ENCODE measurements at places on chromosomes 5 and 9.
A peak's percentile ranks its signal among the peaks of the same experiment; 100 is the strongest.

DNA sequence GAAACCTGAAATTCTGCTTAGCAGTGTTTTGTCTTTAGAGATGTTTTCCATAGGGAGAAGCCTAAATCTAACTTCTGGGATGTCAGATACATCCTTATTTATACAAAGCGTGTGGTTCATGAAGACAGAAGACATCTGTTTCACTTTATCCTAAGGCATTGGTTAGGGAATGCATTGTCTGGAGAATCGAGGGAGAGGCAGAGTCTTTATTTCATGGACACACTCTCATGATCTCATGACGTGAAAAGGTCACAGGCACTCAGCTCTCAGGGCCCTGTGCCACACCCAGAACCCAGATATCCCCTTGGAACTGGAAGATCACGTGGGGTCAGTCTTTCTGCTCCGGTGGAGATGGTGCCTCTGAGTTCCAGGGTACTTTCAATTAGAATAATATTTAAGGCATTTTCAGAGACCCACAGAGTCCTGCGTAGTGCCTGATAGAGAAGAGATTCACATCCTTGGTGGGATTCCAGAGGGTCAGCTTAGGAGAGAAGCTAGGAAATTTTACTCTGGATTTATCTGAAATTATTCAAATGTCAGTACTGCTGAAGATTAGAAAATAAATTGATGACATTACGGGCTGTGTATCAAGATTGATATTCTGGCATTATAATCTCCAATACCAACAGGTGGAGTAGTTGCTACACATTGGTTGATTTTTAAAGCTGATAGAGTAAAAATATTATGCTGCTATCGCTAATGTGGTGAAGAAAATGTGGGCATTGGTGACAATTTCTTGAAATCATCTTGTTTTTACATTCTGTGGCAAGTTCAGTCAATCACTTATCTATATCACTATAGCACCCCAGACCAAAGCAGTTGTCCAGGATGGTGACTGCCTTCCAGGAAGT, 378.3 kb downstream of the MTRR start:
- no peak for DNase-seq

GRCh38 chr9:16787724-16788123, 82.7 kb downstream of the BNC2 start:
- DNase-seq = no peak

GRCh38 chr5:127583866-127584265, 65.0 kb upstream of the CTXN3 start:
- DNase-seq = no peak

DNA sequence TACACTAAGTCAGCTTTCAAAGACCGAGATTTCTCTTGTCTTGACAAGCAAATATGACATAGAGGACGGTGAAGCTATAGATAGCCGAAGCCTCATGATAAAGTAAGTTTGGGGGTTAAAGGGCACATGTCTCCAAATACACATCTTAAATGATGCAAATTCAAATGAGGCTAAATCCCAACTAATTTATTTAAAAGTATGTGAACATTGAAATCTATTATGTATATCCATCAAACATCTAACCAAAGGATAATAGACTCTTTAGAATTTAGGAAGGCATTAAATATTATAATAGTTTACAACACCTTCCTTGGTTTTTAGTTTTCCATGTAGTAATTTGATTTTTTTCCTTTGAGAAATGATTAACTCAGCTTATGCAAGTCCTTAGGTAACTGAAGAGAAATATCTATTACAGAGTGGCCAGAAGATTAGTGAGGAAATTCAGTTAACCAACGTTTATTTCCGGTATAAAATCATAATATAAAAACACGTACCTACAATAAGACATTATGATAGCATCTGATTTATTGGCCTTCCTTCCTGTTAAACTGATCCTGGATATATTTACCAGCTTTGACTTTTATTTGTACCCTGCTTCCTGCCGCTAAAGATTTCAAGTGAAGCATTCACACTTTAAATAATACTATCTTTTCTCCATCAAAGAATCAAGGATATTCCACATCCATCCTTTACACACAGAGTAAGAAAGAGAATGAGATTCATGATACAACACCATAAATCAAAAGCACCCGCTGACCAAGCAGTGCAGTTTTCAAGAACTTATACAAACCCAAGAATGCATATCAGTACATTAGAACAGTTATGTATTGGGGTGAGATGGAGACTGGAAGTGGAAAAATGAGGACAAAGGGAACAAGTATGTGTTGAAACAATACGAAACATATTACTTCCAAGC, 31.9 kb upstream of the F2R start:
- DNase-seq = no peak

- DNase-seq = no peak
Observed at GRCh38 chr5:137071526-137071925, 427.6 kb downstream of the SPOCK1 start.

DNA sequence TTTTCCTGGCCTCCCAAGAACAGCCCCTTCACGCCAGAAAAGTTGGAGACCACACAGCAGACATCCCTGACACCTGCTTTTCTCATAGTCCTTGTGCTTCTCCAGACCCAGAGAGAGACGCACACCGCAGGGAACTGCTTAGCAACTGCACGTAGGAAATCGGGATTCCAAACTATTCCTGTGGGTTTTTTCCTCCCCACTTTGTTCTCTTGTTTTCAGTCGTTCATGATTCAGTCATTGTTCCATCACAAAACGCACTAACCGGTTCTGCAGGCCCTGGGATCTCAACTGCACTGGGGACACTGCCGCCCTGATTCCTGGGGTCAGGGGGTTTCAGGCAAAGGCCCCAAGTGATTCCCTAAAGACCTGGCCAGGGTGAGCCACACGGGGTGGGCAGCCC, 588.0 kb upstream of the KLF4 start:
- no peak for DNase-seq

- no peak for DNase-seq
Observed at GRCh38 chr5:72511366-72511765, 4.2 kb upstream of the ZNF366 start.

DNA sequence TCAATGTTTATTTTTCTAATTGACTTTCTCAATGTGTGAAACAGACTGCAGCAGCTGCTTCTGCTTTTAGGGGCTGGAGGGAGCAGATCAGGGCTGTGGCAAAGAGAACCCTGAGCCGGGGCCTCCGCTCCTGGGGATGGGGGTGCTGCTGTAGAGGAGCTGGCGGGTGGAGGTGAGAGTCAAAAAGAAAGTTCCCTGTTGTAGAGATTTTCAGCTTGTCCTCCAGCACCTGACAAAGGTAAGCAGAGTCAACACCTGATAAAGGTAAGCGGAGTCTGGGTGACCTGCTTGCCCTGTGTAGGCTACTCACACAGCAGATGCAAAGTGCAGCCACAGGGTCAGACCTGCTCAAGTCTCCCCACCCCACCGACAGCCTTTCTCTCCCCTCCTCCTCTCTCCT, 252.4 kb upstream of the IRX1 start:
- no peak for DNase-seq

- DNase-seq = no peak
Observed at GRCh38 chr5:57508211-57508610, 25.6 kb upstream of the ACTBL2 start.

DNA sequence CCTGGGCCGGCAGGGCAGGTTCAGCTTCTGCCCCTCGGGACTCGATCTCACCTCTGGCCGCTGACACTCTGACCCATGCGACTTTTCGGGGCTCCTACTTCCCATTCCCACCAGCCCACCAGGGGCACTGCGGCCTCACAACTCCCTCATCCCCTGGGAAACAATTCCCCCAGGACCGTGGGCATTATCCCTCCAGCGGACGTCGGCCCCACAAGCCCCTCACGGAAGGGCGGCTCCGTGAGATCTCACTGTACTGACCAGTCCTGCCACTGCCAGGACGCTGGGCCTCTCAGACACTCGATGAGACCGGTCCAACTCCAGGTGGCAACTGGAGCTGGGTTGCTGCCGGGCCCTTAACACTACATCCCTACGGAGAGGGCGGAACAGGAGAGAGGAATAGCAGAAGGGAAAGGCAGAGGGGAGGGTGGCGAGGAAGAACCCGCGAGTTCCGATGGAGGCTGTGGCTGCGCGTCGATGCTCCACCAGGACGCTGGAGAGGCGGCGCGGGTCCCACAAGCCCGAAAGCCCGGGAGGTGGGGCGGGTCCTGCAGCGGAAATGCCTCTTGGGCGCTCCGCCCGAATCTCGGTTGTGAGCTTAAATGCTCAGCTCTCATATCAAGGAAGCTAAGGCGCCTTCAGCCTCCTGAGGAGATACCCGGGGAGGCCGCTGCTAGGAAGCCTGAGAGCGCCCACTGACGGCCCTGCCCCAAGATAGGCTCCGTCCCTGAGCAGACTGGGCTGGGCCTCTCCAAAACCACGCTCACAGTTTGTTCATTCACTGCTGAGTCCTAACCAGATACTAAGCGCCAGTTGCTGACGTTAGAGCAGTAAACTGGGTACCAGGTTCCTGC, 36.3 kb downstream of the VCP start:
- peak; percentile 28 for DNase-seq

DNA sequence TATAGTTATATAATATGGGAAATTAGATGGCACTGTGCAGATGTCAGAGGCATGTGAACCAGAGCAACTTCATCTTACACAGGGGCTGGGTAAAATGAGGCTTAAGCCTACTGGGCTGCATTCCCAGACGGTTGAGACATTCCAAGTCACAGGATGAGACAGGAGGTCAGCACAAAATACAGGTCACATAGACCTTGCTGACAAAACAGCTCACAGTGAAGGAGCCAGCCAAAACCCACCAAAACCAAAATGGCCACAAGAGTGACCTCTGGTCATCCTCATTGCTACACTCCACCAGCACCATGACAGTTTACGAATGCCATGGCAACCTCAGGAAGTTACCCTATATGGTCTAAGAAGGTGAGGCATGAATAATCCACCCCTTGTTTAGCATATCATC, 479.4 kb downstream of the TLR4 start:
- DNase-seq = no peak

- no peak for DNase-seq
Observed at GRCh38 chr9:109422641-109423040, 75.5 kb downstream of the PTPN3 start.

GRCh38 chr9:71608825-71609447, 159.4 kb downstream of the CEMIP2 start:
- no peak for DNase-seq

DNA sequence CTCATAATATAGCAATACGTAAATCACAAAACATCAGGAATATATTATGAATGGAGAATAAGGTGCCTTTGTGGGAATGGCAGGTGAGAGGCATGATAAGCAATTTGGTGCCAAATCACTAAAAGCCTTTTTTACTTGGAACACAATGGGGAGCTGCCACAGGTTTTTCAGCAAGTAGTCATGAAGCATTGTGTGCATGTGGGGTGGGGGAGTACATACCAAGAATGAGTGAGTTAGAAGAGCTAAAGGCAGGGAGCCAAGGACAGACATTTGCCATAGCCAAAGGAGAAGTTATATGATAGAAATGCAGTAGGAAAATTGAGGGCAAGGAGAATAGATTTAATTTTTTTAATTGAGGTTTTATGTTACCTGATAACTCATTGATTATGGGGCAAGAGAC, 445.0 kb upstream of the SMC2 start:
- no peak for DNase-seq

DNA sequence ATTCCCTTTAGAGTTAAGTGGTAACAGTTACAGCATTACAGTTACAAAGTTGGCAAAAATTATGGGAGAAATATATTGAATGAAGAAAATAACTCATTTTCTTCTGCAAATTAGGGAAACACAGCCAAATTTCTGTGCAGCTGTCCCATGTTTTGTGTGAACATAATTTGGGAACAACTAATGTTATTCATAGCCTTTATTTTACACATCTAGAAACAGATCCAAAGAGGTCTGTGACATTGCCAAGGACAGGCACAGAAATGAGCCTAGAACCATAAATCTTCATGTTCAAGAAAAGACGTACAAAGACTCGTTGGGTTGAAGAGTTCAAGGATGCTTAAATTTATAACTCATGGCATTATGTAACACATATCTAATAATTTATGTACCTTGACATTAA, 114.1 kb upstream of the TXNDC8 start:
- no peak for DNase-seq

- no peak for DNase-seq
Observed at GRCh38 chr5:176674799-176675198, 27.5 kb downstream of the TSPAN17 start.

DNA sequence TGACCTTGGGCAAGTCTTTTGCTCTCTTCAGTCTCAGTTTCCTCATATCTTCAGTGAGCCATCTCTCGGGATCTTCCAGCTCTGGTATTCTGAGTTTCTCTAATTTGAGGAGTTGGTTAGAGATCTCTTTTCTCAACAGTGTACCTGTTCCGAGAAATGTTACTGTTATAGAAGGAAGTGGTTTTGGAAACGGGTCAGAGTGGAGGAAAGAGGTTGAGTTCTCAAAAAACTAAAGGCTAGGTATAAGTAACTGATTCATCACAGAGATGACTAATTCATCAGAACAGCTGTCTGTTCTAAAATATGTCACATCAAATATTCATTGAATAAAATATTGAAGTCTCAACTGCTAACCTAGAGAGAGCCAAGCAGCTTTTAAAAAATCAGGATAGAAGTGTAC, 106.6 kb downstream of the PALM2AKAP2 start:
- DNase-seq = no peak

GRCh38 chr9:132006677-132007370, 72.8 kb downstream of the MED27 start:
- DNase-seq = no peak

DNA sequence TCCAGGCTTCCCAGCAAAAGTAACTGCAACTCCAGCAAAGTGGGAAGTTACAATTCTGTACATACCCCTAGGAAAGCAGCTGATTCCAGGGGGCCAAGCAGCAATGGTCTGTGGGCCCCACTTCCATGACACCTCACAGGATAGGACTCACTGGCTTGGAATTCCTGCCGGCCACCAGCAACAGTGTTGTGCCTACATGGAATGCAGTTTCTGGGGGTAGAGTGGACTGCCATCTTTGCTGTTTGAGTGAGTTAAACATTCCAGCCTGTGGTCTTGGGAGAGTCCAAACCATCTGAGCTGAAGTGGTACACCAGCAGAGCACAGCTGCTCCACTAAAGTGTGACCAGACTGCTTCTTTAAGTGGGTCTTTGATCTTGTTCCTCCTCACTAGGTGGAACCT, 13.4 kb upstream of the FBN2 start:
- DNase-seq = no peak

- no peak for DNase-seq
Observed at GRCh38 chr9:131685753-131686706, 53.8 kb downstream of the RAPGEF1 start.

- no peak for DNase-seq
Observed at GRCh38 chr5:1479581-1480188, 34.4 kb upstream of the SLC6A3 start.

GRCh38 chr5:45696206-45696836, at the start of gene HCN1:
Gene HCN1, minus strand, starts transcription at chr5:45696380.
- DNase-seq = no peak

GRCh38 chr5:180172447-180173197, 36.4 kb downstream of the RASGEF1C start:
- DNase-seq = no peak
